ENCODE measurements at places on chromosomes 6 and 20.
A peak's percentile ranks its signal among the peaks of the same experiment; 100 is the strongest.

- no peak for DNase-seq
Observed at GRCh38 chr20:24912397-24913075, 36.5 kb upstream of the CST7 start.

DNA sequence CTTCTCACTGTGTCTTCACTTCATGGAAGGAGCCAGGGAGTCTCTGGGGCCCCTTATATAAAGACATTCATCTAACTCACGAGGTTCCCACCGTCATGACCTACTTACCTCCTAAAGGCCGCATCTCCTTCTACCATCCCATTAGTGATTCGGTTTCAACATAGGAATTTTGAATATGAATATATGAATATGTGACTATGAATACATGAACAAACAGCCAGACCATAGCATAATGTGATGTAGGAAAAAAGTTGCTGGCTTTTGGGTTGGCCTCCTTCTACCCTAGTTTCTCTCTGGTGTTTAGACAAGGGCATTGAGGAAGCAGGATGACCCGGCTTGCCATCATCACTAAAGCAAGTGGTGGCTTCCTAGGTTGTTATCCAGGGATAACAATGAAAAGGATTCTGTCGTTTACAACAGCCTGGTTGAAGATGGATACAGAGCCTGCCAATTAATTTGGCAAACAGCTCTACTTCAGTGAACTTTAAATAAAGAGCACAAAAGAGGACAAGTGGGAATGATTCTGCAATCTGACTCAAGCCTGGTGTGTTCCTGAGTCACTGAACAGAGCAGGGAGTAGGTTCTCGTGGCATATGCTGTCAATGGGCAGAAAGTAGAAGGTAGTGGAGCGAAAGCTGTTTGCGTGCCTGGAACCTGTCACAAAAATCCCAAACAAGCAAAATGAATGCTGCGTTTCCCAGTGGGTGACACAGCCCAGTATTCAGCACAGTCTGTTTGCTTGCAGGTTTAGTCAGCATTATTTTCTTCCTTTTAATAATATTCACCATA is 44.0 kb upstream of the DOK5 start:
- DNase-seq: no peak

DNA sequence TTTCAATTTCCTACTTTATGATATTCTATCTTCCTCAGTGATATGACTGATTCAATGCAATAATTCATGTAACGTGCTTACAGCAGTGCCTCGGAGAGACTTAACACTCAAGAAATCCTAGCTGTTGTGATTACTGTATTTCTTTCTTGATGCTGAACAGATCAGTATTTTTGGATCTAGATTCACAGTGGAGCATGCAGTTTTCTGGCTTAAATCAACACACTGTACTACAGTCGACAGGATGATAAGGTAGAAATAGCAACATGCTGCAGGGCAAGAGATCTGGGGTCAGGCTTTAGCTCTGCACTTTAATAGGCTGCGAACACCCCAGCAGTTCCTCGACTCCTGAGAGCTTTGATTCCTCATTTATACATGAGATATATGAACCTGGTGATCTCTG is 161.0 kb downstream of the AIG1 start:
- DNase-seq: no peak

GRCh38 chr6:131740161-131740560 is 29.3 kb upstream of the CTAGE9 start:
- no peak for DNase-seq

- DNase-seq: no peak
Observed at GRCh38 chr6:70672549-70672948, 4.9 kb downstream of the SMAP1 start.

DNA sequence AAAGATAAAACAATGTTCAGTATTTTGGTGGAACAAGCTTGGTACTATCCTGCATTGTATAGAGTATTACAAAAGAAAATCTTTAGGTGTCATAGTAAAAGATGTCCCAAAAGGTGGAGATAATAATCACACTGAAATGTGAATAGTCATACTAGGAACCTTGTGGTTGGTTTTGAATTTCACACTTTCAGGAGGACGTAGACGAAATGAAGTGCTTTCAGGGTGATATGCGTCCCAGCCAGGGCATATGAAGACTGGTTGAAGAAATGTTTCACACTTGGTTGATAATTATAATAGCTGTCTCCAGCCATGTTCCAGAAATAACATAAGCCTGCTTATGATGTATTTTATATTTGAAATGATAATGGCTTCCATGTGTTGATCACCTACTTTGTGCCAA is 60.4 kb downstream of the SCAND1 start:
- DNase-seq: no peak

DNA sequence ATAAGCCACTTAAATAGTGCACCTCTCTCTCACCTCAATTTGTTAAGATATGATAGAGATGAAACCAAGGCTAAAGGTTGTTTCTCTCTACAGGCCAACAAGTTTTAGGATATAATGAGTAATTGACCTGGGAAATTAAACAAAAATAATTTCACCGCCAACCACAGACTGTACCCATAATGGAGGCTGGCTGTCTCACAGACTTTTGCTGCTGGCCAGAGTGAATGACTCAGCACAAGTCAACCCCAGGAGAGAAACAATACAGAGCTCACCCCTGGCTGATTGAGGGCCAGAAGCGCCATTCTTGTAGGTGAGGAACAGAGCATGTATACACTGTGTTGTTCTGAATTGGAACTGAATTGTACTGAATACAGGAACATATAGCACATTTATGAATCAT is 99.9 kb downstream of the CAP2 start:
- DNase-seq: no peak

DNA sequence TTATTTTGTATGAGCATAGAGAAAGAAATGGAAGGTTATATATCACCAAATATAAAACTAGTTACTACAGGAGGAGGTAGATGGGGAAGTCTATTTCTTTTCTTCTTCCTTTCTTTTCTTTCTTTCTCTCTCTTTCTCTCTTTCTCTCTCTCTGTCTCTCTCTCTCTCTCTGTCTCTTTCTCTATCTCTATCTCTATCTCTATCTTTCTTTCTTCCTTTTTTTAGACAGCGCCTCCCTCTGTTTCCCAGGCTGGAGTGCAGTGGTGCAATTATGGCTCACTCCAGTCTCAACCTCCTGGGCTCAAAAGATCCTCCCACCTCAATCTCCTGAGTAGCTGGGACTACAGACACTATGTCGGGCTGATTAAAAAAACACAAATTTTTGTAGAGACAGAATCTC is 10.2 kb upstream of the SGK1 start:
- DNase-seq: no peak

DNA sequence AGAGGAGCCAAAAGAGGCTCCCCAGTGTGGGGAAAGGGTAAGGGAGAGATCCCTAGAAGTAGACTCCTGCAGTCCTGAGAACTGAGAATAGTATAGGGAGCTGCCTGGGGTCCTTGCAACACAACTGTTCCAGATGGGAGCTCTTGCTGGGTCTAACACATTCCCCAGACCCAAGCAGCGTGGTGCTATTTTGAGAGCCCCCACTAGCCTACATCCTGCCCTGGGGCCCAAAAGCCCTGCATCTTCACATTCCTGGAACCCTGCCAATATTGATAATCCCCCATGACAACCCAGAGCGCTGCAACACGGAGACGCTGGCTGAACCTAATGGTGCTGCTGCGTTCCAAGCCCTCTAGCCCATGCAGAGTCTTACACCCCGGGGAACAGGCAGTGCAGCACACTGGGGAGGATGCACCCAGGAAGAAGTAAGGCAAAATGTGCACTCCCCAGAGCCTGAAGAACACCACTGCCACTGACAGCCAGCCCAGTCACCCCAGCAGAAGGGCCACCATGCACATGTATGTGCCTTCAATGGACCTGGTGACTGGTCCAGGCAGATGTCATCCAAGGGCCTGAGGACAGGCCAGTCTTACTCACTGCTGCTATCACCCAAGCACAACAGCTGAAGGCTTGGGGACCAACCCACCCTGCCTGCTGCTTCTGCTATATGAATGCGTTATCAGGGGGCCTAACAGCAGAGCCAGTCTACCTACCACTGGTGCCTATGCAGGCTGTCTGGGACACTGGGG is 7.0 kb upstream of the RNF217 start:
- no peak for DNase-seq

- DNase-seq: no peak
Observed at GRCh38 chr20:61797200-61797599, 268.5 kb downstream of the TAF4 start.

- DNase-seq: no peak
Observed at GRCh38 chr6:63795006-63795405, 159.4 kb downstream of the PHF3 start.

- DNase-seq: no peak
Observed at GRCh38 chr6:46296586-46296985, 125.8 kb upstream of the ENPP5 start.

GRCh38 chr20:57287007-57287880 is 20.8 kb upstream of the BMP7 start:
- no peak for DNase-seq

- DNase-seq: no peak
Observed at GRCh38 chr6:137968901-137969300, 101.8 kb downstream of the TNFAIP3 start.

- DNase-seq: peak; percentile 88
Observed at GRCh38 chr6:26017632-26017966, 55.0 kb downstream of the TRIM38 start.

- no peak for DNase-seq
Observed at GRCh38 chr20:48143435-48144081, 358.3 kb upstream of the SULF2 start.

- no peak for DNase-seq
Observed at GRCh38 chr6:1553562-1554083, 56.1 kb upstream of the FOXC1 start.

- no peak for DNase-seq
Observed at GRCh38 chr6:161487217-161487531, 213.3 kb upstream of the AGPAT4 start.

DNA sequence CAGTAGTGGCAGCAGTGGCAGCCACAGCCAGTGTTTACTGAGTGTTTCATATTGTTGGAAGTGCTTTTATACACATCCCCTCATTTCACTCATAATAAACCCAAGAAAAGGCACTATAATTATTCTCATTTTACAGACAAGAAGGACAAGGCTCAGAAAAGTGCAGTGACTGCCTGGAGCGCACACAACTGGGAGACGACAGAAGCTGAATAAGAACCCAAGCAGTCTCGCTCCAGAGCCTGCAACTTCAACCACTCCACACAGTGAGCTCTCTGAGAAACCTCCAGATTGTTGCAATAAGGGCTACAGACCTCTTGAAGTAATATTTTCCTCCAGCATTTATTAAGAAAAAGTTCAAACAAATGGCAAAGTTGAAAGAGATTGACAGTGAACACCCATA is 76.9 kb downstream of the PLCG1 start:
- no peak for DNase-seq

DNA sequence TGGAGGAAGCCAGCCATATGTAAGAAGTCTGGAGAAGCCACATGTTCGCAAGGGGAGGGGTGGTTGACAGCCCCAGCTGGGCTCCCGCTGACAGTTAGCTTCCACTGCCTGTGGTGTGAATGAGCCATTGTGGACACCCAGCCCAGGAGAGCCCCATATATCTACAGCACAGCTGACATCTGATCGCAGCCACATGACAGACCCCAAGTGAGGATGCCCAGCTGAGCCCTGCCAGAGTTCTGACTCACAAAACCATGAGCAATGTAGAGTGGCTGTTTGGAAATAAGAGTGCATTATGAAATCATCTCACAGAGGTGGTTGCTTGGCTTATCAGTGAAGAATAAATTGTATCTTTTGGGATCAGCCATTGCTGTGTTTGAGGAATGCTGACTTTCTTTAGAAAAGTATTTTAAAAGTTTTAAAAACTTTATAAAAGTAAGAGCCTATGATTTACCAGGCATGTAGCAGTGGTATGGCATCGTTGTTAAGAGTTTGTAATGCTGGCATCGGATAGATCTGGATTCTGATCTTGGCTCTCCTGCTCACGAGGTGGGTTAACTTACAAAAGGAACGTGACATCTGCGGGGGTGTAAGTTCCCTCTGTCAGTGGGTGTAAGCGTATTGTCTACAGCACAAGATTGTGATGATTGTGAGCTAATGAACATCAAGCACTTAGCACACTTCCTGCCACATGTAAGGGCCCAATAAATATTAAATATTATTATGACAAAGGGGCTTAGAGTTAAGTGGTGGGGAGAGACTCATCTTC is 24.1 kb downstream of the CFAP61 start:
- DNase-seq: peak; percentile 93

- DNase-seq: no peak
Observed at GRCh38 chr20:57329608-57330221, at the start of gene SPO11. Gene SPO11 (plus strand): TSS chr20:57329803. CDS start chr20:57329868, 65 bp downstream.

- no peak for DNase-seq
Observed at GRCh38 chr6:31723980-31724691, 963 bp downstream of the MPIG6B start.

DNA sequence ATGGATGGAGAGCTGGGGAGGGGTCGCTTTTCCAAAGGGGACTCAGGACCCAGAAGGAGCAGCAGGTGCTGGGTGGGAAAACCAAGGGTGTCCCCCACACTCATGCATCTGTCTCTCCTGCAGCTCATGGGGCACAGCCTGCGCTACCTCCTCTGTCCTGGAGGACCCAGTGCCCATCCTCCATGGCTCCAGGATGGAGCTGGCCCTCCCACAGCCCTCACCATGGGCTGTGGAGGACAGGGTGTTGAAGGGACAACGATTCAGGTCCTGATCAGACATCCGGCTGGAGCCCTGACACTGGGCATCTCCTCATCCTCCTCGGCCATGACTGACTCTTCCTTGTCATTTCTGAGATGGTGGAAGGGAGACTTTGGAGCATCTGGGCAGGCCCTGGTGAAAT is 97.9 kb upstream of the SULF2 start:
- no peak for DNase-seq

DNA sequence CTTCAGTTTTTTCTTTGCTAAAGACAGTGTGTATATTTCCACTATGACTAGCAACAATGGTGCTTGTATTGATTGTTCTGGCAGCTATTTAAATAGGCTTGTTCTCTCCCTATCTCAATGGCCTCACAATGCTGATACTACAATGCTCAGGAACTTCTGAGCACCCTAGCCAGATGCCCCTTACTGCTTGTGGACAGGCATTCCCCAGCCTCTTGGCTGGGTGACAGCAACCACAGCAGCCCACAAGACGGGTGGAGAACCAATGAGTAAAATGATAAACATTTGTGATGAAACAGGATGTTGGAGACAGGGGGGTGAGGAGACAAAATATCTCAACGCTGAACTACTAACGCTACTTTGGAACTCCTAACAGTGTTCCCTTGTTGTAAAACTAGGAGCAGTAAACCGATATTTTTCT is 42.3 kb downstream of the HIVEP2 start:
- DNase-seq: no peak
